ENCODE measurements at places on chromosomes 3 and 15.

GRCh38 chr3:170419557-170420087, 954 bp downstream of the CLDN11 start:
- no peak for DNase-seq

- no peak for DNase-seq
These were observed 26.6 kb upstream of the STIMATE start for GRCh38 chr3:52923963-52924362.

- no peak for DNase-seq
These were observed 230.3 kb upstream of the TLE3 start for GRCh38 chr15:70327856-70328678.

GRCh38 chr3:141100531-141101320, 49.6 kb downstream of the SPSB4 start:
- no peak for DNase-seq

DNA sequence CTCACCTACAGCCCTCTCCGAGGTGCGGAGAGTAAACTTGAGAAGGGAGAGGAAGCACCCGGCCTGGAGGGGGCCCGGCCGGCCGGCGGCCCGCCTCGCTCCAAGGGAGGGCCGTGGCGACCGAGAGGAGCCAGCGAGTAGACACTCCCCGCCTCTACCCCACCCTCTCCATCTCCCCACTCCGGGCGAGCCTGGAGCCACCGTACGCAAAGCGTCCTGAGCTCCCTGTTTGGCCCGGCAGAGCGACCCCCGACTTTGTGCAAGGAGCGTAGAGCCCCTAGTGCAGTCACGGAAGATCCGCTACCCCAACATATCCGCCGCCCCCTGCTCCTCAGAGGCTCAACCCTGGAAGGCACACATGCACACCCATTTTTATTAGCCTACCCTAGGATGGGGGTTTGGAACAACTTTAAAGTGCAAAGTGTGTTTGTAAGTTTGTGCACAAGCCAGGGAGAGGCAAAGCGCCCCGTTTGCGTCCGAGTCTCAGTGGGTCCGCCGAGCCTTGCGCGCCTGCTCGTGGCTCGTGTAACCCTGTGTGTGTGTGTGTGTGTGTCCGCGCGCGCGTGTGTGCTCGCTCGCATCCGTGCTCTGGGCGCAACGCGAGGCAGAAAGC, 508 bp upstream of the SMAD6 start:
- DNase-seq, result no peak

- peak; percentile 28 for DNase-seq
These were observed 2.3 kb downstream of the FBXL22 start for GRCh38 chr15:63599401-63600000.

DNA sequence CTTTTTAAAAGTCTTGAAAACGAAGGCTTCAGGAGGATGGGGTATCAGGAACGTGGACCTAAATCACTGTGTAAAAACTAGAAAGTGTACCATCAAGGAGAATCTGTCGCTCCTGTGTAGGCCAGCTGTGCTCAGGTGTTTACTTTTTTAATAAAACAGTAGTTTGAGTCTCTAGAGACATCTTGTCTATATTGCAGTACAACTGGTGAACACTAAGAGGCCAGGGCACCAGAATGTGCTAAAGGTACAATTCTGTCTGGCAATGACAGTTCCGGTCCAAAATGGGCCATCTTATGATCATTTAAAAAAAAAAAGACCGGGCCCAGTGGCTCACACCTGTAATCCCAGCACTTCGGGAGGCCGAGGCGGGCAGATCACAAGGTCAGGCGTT, 61.8 kb upstream of the MCF2L2 start:
- no peak for DNase-seq

GRCh38 chr15:57376696-57377477, 582 bp downstream of the CGNL1 start:
- DNase-seq, result no peak

GRCh38 chr15:29825227-29825626, 3.0 kb upstream of the TJP1 start:
- DNase-seq, result no peak

- no peak for DNase-seq
These were observed 3.1 kb upstream of the PTH1R start for GRCh38 chr3:46874430-46874829.

GRCh38 chr3:183560607-183561006, 5.1 kb upstream of the KLHL6 start:
- DNase-seq, result no peak

DNA sequence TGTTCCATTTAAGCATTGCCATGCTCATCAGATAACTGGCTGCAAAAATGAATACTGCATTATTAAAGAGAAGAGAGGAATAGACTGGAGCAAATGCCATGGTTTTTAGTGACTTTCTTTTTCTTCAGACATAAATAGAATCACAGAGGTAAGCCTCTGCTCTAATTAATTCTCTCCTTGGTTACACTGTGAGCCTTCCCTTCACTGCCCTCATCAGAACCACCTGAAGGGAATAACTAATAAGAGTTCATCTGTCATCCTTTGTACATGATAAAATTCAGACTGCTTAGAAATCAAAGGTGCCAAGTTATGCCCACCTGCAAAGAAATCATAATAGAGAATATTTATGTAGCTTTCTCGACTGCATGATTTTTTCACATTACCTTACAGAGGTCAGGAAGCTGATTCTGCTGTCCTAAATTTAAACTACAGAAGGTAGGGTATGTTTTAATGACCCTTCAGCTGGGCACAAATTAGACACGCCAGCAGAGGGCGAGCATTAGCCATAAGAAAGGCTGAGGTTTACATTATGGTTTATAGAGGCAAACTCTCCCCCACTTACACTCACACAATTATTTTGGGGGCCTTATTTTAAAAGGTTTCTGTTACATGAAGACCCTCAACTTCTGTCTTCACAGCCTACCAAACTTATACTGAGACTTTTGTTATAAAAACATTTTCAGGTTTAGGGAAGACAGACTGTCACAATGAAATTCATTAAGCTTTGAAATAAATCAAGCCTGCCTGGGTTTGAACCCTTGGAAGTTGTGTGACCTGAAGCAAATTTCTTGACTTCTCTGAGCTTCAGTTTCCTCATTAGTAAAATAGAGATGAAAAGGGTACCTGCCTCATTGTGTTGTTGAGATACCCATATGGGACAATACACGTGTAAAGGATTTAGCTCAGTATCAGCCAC, 15.3 kb upstream of the UNC13C start:
- peak; percentile 2 for DNase-seq

GRCh38 chr15:98898122-98898521, 109.5 kb downstream of the PGPEP1L start:
- no peak for DNase-seq

GRCh38 chr3:149487598-149488197, 13.2 kb downstream of the TM4SF4 start:
- DNase-seq, result no peak

GRCh38 chr15:97903971-97904572, 56.4 kb upstream of the ARRDC4 start:
- peak; percentile 19 for DNase-seq

- DNase-seq, result no peak
These were observed 62.8 kb downstream of the ISG20 start for GRCh38 chr15:88701561-88702095.

GRCh38 chr15:98241032-98241554, 280.6 kb downstream of the ARRDC4 start:
- no peak for DNase-seq

DNA sequence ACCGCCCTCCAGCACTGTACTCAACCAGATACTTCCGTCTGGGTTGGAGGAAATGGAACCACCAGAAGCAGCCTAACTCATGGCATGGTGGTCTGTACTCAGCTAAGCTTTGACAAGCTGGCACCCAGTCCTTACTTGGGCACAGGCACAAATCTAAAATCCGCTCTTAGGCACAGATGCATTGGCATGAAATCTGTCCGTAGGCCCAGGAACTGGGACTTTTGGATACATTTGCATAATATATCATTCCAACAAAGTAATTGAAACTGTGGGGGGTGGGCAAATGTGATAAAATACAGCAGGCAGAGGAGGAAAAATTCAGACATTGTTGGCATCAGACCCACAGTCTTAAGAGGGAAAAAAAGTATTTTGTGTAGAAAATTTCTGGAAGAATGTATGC, 75.4 kb downstream of the C3orf85 start:
- no peak for DNase-seq

Measured in activated CD4-positive, alpha-beta T cell treated with anti-CD3 and anti-CD28 coated beads for 24 hours (primary cell).